Dermis lymphatic vessel endothelial cell (primary cell): ENCODE measurements at places on chromosomes 4 and X. TPM values are rescaled to one million over a fixed set of nuclear protein-coding genes. Genes with fewer than 3 reads are reported as not detected.

The KIT gene
- total RNA-seq: 0.60 and 1.1 TPM in 2 replicates

The PROM1 gene
- under 0.01 and 0.09 TPM in 2 replicates for total RNA-seq

The NXF2 gene
- not detected in 2 replicates for total RNA-seq

The FABP2 gene
- not detected in 2 replicates for total RNA-seq

The MAGEB16 gene
- total RNA-seq: not detected in 2 replicates

The PDCL2 gene
- not detected in 2 replicates for total RNA-seq

The TCP11X2 gene
- not detected in 2 replicates for total RNA-seq

The COL4A6 gene
- total RNA-seq: 0.22 and 0.95 TPM in 2 replicates

The NOA1 gene
- total RNA-seq: 16.5 and 22.6 TPM in 2 replicates

The PCDH19 gene
- total RNA-seq: under 0.01 and 0.17 TPM in 2 replicates

The GABRG1 gene
- not detected in 2 replicates for total RNA-seq

The HS6ST2 gene
- total RNA-seq: not detected in 2 replicates

The NXF3 gene
- total RNA-seq: not detected in 2 replicates

The PGRMC2 gene
- 13.1 and 26.8 TPM in 2 replicates for total RNA-seq

The KLB gene
- under 0.01 and 0.22 TPM in 2 replicates for total RNA-seq

The HTN3 gene
- not detected in 2 replicates for total RNA-seq

The PCDH10 gene
- 0.09 TPM in 1 of 2 replicates, not detected in the other for total RNA-seq

The EGF gene
- total RNA-seq: 0.09 and 0.33 TPM in 2 replicates

The MAGED4 gene
- total RNA-seq: 30.3 and 36.1 TPM in 2 replicates

The RTL3 gene
- not detected in 2 replicates for total RNA-seq

The NXF2B gene
- not detected in 2 replicates for total RNA-seq

The GPC3 gene
- not detected in 2 replicates for total RNA-seq

The FMR1 gene
- 28.8 and 38.2 TPM in 2 replicates for total RNA-seq

The TMPRSS11D gene
- under 0.01 TPM in 2 replicates for total RNA-seq

The HTR2C gene
- not detected in 2 replicates for total RNA-seq

The FAT4 gene
- 62.5 and 63.4 TPM in 2 replicates for total RNA-seq

The NSG1 gene
- under 0.01 and 0.09 TPM in 2 replicates for total RNA-seq

The GAGE12H gene
- not detected in 2 replicates for total RNA-seq

The PHKA1 gene
- 6.3 and 10.3 TPM in 2 replicates for total RNA-seq

The OTUD4 gene
- 21.3 and 23.3 TPM in 2 replicates for total RNA-seq

The MGARP gene
- total RNA-seq: 0.11 TPM in 1 of 2 replicates, not detected in the other

The NALF2 gene
- total RNA-seq: 0.11 and 0.17 TPM in 2 replicates

The PTTG2 gene
- not detected in 2 replicates for total RNA-seq

The SYTL5 gene
- total RNA-seq: under 0.01 TPM in 1 of 2 replicates, not detected in the other
